H4 (cell line): ENCODE measurements at places on chromosomes 1 and 21. TPM values are rescaled to one million over a fixed set of nuclear protein-coding genes. Genes with fewer than 3 reads are reported as not detected.

The MRPL39 gene
- 73.9 and 79.0 TPM in 2 replicates for total RNA-seq

The MGST3 gene
- total RNA-seq = 128 and 140 TPM in 2 replicates

The TEX38 gene
- not detected in 2 replicates for total RNA-seq

- no peak for DNase-seq
These were observed 240.0 kb downstream of the NUF2 start for GRCh38 chr1:163561580-163562295.

The NECTIN4 gene
- total RNA-seq = 0.14 TPM in 1 of 2 replicates, not detected in the other
